ENCODE measurements at places on chromosomes 11 and 22. TPM values are rescaled to one million over a fixed set of nuclear protein-coding genes. Genes with fewer than 3 reads are reported as not detected.

The BRSK2 gene
- total RNA-seq: 0.69 TPM

GRCh38 chr11:11976481-11977127 is 31.8 kb downstream of the DKK3 start:
- DNase-seq: peak; percentile 75
- H3K4me3 ChIP-seq: no peak overlapping the region
- H3K27ac ChIP-seq: peak overlapping the region; percentile 95
- H3K27me3 ChIP-seq: no peaks in the 10 kb centered on the region

The KRTAP5-2 gene
- not detected for total RNA-seq

GRCh38 chr11:2528301-2529050 is 83.7 kb downstream of the KCNQ1 start:
- peaks cover 21% of the 10 kb centered on the region for H3K4me1 ChIP-seq
- H3K27ac ChIP-seq: no peak overlapping the region
- DNase-seq: no peak
- H3K27me3 ChIP-seq: no peaks in the 10 kb centered on the region
- H3K36me3 ChIP-seq: no peaks in the 10 kb centered on the region
- no peak overlapping the region for H3K4me3 ChIP-seq

DNA sequence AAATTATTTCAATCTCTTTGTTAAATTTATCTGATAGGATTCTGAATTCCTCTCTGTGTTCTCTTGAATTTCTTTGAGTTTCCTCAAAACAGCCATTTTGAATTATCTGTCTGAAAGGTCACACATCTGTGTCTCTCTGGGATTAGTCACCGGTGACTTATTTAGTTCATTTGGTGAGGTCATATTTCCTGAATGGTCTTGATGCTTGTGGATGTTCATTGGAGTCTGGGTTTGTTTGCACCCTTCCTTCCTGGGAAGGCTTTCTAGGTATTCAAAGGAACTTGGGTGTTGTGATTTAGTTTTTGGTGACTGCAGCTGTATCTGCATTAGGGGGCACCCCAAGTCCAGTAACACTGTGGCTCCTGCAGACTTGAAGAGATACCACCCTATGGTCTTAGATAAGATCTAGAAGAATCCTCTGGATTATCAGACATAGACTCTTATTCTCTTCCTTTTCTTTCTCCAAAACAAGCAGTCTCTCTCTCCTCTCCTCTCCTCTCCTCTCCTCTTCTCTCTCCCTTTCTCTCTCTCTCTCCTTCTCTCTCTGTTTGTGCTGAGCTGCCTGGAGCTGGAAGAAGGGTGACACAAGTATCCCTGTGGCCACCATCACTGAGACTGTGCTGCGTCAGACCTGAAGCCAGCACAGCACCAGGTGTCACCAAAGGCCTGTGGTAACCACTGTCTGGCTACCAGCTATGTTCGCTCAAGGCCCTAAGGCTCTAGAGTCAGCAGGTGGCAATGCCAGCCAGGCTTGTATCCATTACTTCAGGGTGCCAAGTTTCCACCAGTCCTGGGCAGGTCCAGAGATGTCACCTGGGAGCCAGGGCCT is 3.3 kb upstream of the HEPN1 start:
- H3K4me1 ChIP-seq: no peaks in the 10 kb centered on the region
- H3K36me3 ChIP-seq: no peaks in the 10 kb centered on the region
- H3K27me3 ChIP-seq: no peaks in the 10 kb centered on the region

- DNase-seq: no peak
- H3K36me3 ChIP-seq: no peaks in the 10 kb centered on the region
- no peak overlapping the region for H3K27ac ChIP-seq
- no peaks in the 10 kb centered on the region for H3K27me3 ChIP-seq
- H3K4me3 ChIP-seq: no peak overlapping the region
These were observed 9.9 kb upstream of the PARVB start for GRCh38 chr22:44014241-44014640.

GRCh38 chr11:28049338-28050216 is 58.4 kb downstream of the KIF18A start:
- no peaks in the 10 kb centered on the region for H3K36me3 ChIP-seq
- no peaks in the 10 kb centered on the region for H3K27me3 ChIP-seq
- no peaks in the 10 kb centered on the region for H3K4me1 ChIP-seq
- no peak for DNase-seq

Data from heart left ventricle (tissue), 16 donors.